SK-MEL-5 (cell line): ENCODE measurements at places on chromosomes 7 and 10. TPM values are rescaled to one million over a fixed set of nuclear protein-coding genes. Genes with fewer than 3 reads are reported as not detected.

Gene FAS
- 3.4 and 7.3 TPM in 2 replicates for total RNA-seq

Gene SVIL
- total RNA-seq, result 12.0 and 14.5 TPM in 2 replicates

Gene CLEC2L
- not detected in 2 replicates for total RNA-seq

Gene SLC35G1
- 9.7 and 10.9 TPM in 2 replicates for total RNA-seq

Gene TMEM178B
- total RNA-seq, result 0.21 and 0.48 TPM in 2 replicates

Gene GOLGA7B
- 14.9 and 15.8 TPM in 2 replicates for total RNA-seq

Gene WNT16
- total RNA-seq, result not detected in 2 replicates

Gene PSMC2
- total RNA-seq, result 375 and 389 TPM in 2 replicates

Gene VSTM4
- not detected in 2 replicates for total RNA-seq

Gene CYP3A7
- not detected in 2 replicates for total RNA-seq

Gene ERV3-1
- 1.8 and 2.1 TPM in 2 replicates for total RNA-seq

Gene GRID2IP
- total RNA-seq, result 0.03 TPM in 1 of 2 replicates, not detected in the other

Gene COL28A1
- 0.26 and 0.32 TPM in 2 replicates for total RNA-seq

Gene TNKS2
- 34.3 and 34.4 TPM in 2 replicates for total RNA-seq

Gene PANK1
- 2.2 and 2.4 TPM in 2 replicates for total RNA-seq

Gene PRLHR
- not detected in 2 replicates for total RNA-seq

Gene UTF1
- total RNA-seq, result not detected in 2 replicates

Gene CYP2C18
- not detected in 2 replicates for total RNA-seq

Gene ZNF22
- total RNA-seq, result 5.5 and 5.6 TPM in 2 replicates

Gene C10orf105
- not detected in 2 replicates for total RNA-seq

Gene CTAGE8
- total RNA-seq, result not detected in 2 replicates

Gene LIPJ
- not detected in 2 replicates for total RNA-seq

Gene INHBA
- total RNA-seq, result 0.05 and 0.29 TPM in 2 replicates

Gene NRG3
- 4.1 and 4.6 TPM in 2 replicates for total RNA-seq

Gene MBL2
- 0.16 TPM in 1 of 2 replicates, not detected in the other for total RNA-seq

Gene CYP2C19
- not detected in 2 replicates for total RNA-seq

Gene TMEM184A
- total RNA-seq, result 0.16 and 0.19 TPM in 2 replicates

Gene MCU
- 7.9 and 11.1 TPM in 2 replicates for total RNA-seq

Gene LRGUK
- 9.9 TPM in 2 replicates for total RNA-seq

Gene KIF11
- total RNA-seq, result 16.3 and 19.2 TPM in 2 replicates

Gene ZNF107
- total RNA-seq, result 4.0 and 4.7 TPM in 2 replicates

Gene GPR85
- total RNA-seq, result 5.7 and 5.9 TPM in 2 replicates

Gene PNLIPRP3
- total RNA-seq, result 13.1 and 13.6 TPM in 2 replicates

Gene SPDYE16
- total RNA-seq, result not detected in 2 replicates

Gene CALCR
- total RNA-seq, result 0.08 TPM in 1 of 2 replicates, not detected in the other

Gene CFAP43
- total RNA-seq, result 1.3 and 1.6 TPM in 2 replicates

Gene WDFY4
- total RNA-seq, result not detected in 2 replicates

Gene NODAL
- total RNA-seq, result not detected in 2 replicates

Gene PRKG1
- total RNA-seq, result 4.6 and 5.5 TPM in 2 replicates

Gene EIF4EBP2
- 14.3 and 14.5 TPM in 2 replicates for total RNA-seq

Gene ASAH2
- total RNA-seq, result 0.37 and 1.1 TPM in 2 replicates

Gene SAMD9L
- 2.4 and 3.3 TPM in 2 replicates for total RNA-seq

Gene PRSS37
- 0.13 TPM in 1 of 2 replicates, not detected in the other for total RNA-seq

Gene LRMDA
- total RNA-seq, result 25.2 and 70.7 TPM in 2 replicates

Gene PAX4
- not detected in 2 replicates for total RNA-seq

Gene PPP1R17
- not detected in 2 replicates for total RNA-seq

Gene SLC18A3
- 0.11 TPM in 1 of 2 replicates, not detected in the other for total RNA-seq

Gene PPP1R9A
- total RNA-seq, result 3.0 and 3.5 TPM in 2 replicates

Gene STAG3
- total RNA-seq, result 3.4 and 5.7 TPM in 2 replicates

Gene SEMA3C
- total RNA-seq, result 26.2 and 26.4 TPM in 2 replicates

Gene RNF32
- 0.55 TPM in 1 of 2 replicates, not detected in the other for total RNA-seq

Gene ADRA2A
- total RNA-seq, result 0.24 and 0.53 TPM in 2 replicates
